Endodermal cell (in vitro differentiated cells): ENCODE measurements at places on chromosomes 2 and 18. TPM values are rescaled to one million over a fixed set of nuclear protein-coding genes. Genes with fewer than 3 reads are reported as not detected.
A peak's percentile ranks its signal among the peaks of the same experiment; 100 is the strongest.

DNA sequence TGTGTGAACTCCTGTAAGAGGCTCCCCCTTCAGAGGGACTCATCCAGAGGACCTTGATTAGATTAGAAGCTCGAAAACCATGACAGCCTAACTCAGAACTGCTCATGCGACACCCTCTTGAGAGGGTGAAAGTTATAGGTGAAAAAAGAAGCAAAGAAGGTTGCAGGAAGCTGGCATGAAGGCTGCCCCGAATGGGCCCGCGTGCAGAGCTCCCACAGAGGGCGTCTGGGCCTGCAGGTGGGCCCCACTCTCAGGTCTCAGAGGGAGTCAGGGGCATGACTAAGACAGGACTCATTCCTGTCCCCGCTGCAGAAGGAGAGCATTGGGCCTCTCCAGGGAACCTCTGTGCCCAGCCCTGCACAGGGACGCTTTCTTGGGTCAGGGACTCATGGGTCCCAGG, 235.4 kb downstream of the EIPR1 start:
- peak; percentile 41 for DNase-seq

DNA sequence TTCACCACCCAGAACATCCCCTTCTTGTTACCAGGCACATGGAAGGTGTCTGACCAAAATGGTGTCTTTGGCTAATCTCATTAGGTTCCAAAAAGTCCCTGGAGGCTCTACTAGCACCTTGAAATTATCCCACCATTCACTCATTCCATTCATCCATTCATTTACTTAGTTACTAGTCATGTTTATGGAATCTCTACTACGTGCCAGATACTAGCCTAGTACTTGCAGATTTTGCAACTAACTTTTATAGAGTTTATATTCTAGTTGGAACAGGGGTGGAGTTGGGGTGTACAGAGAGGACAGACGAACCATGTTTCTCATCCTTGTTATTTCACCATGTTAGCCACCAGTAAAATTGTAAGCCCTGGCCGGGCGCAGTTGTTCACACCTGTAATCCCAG, 4.0 kb upstream of the NOP58 start:
- no peak for DNase-seq

- no peak for DNase-seq
Measured at GRCh38 chr18:63192885-63193349, 126.7 kb downstream of the BCL2 start.

Gene REV1
- 33.5 to 46.5 TPM (median 44.6 TPM) in 3 replicates for total RNA-seq

- DNase-seq = no peak
Measured at GRCh38 chr2:20555954-20556353, 94.9 kb downstream of the HS1BP3 start.

Gene SERPINB12
- total RNA-seq = not detected in 3 replicates

DNA sequence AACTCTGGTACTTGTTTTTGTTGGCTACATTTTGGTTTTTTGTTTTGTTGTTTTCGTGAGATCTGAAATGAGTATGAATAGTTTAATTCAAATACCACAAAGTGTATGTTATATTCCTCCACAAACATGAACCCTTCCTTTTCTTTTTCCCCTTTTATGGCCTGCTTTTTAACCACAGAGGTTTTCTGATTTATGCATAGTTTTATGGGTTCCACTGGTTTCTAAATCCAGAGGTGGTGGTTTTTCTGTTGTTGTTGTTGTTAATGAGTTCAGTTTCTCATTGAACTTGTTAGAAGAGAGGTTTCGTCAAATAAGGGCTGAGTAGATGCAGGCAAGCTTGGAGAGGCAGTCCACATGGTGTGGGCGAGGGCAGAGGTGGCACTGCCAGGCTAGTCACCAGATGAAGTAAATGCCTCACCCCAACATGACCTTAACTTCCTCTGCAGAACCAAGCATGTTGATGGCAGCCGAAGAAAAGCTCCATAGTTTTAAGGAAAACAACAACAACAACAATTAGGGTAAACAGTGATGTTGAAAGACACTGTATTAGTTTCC, 72.5 kb downstream of the RIF1 start:
- no peak for DNase-seq

- DNase-seq = no peak
Measured at GRCh38 chr2:38733300-38733971, 17.7 kb downstream of the SRSF7 start.

DNA sequence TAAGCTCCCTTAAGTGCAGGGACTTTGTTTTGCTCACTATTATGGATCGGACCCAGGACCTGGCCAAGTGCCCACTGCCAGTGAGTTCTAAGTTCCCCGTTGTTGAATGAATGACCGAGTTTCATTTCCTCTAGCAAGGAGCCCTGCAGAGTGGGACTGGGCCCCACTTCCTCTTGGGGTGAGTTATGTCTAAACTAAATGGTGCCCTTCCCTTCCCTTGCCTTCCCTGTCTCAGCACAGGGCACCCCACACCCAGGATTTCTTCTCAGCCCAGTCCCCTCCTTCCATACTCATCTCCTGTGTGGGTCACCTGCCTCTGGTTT, 195.3 kb upstream of the HS6ST1 start:
- no peak for DNase-seq

DNA sequence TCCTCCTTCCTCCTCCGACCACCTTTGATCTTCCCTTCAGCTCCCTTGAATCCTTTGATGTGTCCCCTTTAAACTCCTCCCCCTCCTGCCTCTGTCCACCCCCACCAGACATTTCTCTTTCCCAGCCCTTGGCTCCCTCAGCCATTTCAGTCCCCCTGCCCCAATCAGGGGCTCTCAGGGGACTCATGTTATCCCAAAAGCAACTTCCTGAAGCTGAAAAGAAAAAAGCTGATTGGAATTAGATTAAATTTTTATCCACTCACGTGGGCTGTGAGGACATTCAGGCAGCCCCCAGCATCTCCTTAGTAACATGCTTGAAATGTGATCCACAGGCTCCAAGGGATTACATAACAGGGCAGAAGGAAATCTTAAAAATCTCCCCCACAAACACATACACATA, 81.3 kb downstream of the NEURL3 start:
- no peak for DNase-seq

GRCh38 chr2:14712111-14712510, 79.6 kb downstream of the LRATD1 start:
- no peak for DNase-seq

GRCh38 chr18:50009773-50010335, 185.1 kb downstream of the MYO5B start:
- peak; percentile 82 for DNase-seq

DNA sequence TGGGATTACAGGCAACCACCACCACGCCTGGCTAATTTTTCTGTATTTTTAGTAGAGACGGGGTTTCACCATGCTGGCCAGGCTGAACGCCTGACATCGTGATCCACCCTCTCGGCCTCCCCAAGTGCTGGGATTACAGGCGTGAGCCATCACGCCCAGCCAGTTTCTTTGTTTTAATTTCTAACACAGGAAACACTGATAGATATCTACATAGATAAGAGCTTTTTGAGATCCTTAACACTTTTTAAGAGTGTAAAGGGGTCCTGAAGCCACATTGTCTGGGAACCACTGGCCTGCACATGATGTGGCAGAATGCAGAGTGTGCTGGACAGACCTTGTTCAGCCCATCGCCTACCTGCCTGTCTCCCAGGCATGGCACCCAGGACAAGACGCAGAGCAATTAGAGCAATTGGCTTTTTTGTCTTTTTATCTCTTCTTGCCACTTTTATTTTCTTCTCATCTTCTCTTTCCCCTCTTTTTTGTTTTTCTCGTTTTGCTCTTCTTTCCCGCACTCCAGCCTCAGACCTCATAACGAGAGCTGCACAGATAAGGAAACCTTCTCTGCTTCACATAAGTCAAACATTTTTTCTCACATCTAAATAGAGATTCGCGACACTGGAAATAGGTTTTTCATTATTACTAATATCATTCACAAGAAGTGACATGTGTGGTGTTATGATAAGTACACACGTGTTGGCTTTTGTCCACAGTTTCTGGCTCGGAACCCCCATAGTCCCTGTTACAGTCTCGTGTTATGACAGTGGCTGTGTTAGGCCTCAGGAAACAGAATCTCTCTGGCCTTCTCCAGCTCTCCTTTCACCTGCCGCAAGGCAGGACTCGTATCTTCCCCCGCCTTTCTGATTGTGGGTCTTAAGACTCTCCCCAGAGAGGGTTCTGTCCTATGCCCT, 25.2 kb upstream of the GPR55 start:
- no peak for DNase-seq

Gene GPBAR1
- total RNA-seq = 0.18 TPM in 1 of 3 replicates, not detected in the others

- no peak for DNase-seq
Measured at GRCh38 chr2:145070703-145071102, 550.8 kb upstream of the ZEB2 start.

DNA sequence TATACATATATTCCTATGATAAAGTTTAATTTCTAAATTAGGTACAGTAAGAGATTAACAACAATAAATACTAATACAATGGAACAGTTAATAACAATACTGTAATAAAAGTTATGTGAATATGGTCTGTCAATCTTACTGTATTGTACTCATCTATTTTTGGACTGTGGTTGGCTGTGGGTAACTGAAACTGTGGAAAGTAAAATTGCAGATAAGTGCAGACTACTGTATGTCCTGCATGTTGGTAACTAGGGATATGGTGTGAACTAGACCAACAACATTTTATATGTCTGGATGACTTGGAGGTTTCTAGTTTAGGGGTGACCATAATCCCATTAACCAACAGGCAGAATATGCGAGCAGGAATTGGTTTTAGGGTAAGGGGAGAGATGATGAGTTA, 23.3 kb downstream of the PHLPP1 start:
- DNase-seq = no peak

Gene CKAP2L
- total RNA-seq = 16.0 and 20.1 TPM in 2 replicates

GRCh38 chr2:50408936-50409335, 623.0 kb downstream of the NRXN1 start:
- DNase-seq = no peak

DNA sequence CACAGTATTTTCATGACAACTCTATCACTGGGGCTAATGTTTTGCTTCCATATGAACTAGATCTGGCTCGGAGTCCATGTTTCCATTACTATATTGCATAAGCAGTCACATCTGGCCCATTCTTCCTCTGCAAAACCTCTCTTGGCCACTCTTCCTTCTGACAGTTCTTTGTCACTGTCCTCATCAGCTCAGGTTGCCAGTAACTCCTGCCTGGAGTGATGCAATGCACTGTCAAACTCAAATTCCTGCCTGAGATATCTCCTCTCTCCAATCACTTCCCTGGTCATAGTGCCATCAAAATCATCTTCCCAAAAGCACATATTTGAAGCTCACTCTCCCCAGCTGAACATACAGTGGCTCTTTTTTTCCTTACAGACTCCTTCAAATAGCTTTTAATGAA, 66.1 kb downstream of the COLEC12 start:
- DNase-seq = no peak

Gene LIMS2
- total RNA-seq = 3.9 to 6.8 TPM (median 5.4 TPM) in 3 replicates

DNA sequence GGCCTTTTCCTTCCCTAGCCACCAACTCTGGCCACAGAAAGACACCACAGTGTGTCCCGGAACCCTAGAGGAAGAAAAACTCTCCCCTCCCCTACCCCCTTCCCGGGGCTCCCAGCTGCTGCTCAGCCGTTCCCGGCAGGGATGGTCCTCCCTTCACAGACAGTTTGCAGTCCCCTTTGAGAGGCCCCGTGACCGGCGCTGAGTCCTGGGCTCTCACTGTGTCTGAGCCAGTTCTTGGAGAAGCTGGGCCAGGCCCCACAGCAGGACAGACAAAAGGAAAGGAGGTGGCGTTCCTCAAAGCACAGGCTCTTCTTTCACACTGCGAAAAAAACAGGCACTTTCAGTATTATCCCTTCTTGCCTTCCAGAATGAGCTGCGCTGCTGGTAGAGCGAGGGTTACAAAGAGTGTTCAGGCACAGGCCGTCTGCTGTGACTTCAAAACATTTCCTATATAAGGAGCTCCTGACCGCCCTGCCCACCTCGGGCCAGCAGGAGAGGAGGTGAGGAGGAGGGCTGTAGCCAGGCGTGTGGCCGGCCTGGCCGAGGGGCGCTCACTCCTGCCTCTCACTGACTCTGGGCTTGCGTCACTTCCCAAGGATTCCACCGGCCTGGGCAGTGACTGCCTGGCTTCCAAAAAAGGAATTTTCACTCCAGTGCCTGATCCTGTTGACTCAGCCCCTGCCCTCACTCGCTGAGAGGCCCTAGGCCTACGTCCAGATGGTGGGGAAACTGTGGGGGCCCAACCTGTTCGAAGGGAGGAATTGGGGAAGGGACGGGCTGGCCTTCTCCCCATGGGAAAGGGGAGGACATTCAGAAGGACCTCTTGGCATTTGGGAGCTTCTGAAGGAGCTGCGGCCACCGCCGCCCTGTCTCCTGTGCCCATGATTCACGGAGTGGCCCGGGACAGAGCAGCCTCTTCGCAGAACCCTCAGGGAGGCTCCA, 24.9 kb downstream of the CIDEA start:
- DNase-seq = peak; percentile 94

GRCh38 chr2:153213022-153213421, 265.5 kb downstream of the RPRM start:
- DNase-seq = no peak

Gene MTCL1
- total RNA-seq = 15.0 to 22.1 TPM (median 19.5 TPM) in 3 replicates

DNA sequence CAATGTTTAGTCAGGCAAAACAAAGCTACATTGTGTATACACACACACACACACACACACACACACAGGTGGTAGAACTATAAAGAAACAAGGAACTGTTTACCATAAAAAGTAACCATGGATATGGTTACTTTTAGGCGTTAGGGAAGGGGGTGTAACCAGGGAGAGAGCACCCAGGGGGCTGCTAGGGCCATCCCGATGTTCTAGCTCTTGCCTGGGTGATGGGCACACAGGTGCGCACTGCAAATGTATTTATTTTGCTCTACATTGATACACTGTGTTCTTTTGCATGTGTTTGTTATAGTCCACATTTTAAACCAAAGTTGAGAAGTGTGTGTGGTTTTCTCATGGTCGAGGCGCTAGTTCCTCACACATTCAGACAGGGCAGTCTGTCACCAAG, 69.8 kb upstream of the MYCN start:
- DNase-seq = no peak

Gene CYP27C1
- 2.4 to 5.1 TPM (median 4.9 TPM) in 3 replicates for total RNA-seq

- DNase-seq = peak; percentile 95
Measured at GRCh38 chr2:234135750-234136221, 85.3 kb downstream of the SPP2 start.

- DNase-seq = no peak
Measured at GRCh38 chr2:98704499-98705332, 26.2 kb downstream of the MGAT4A start.

Gene CYRIA
- total RNA-seq = 0.63 to 0.86 TPM (median 0.73 TPM) in 3 replicates

Gene DBI
- 138 and 160 TPM in 2 replicates for total RNA-seq

DNA sequence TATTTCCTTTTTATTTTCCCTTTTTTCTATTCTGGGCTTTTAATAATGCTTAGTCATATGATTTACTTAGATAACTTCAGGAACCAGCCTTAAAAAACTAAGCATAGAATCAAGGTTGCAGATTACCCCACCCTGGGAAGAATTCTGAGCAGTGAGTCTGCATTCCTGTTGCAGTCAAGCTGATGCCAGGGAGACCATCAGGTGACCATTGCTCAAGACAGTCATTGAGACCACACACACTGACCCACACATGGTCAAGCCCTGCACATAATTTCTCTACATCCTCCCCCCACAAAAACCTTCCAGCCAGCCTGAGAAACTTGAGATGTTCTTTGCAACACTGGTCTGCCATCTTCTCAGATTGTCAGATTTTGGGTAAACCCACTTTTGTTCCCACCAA, 83.9 kb downstream of the SH3YL1 start:
- no peak for DNase-seq
